Activated T-helper 1 cell treated with anti-CD3 and anti-CD28 coated beads, Interleukin-2, amount 50 U/mL, for 16 hours (primary cell): ENCODE measurements at places on chromosomes 5 and 9.
A peak's percentile ranks its signal among the peaks of the same experiment; 100 is the strongest.

DNA sequence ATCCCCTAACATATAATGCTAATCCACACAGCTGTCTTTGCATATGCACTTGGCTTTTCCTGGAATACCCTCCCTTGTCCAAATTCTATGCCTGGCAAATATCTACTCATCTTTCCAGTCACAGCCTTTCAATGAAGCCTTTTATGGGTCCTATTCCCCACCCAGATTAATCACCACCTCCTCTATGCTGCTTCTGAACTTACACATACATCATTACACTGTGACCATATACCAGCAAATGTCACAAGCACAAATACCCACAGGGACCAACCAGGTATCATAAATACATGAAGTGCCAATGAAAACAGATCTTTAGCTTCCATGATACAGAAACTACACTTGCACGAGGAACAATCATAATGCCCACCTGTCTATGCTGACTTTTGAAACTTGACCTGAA, 22.3 kb downstream of the LPAR1 start:
- DNase-seq, result no peak

GRCh38 chr9:121841771-121842611, 190.6 kb downstream of the DAB2IP start:
- no peak for DNase-seq

GRCh38 chr9:4507306-4508130, 17.2 kb downstream of the SLC1A1 start:
- DNase-seq, result no peak

- DNase-seq, result no peak
Observed at GRCh38 chr9:21873540-21874221, 71.2 kb downstream of the MTAP start.

DNA sequence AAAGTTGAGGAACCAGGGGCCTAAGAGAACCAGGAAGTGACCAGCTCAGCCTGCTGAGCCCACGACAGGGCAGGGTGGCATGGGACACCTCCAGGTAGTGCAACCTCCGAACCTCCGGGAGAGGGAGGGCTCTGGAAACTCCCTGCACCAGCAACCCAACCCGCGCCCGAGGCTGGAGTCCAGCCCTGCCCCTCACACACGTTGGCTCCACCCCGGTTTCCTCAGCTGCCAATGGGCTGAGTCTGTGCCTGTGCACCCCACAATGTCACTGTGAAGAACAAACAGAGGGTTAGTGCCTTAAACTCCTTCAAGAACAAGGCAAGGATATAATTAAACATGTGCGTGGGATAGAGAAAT, 17.0 kb upstream of the UNC5A start:
- no peak for DNase-seq

GRCh38 chr5:85017261-85017660, 632.6 kb upstream of the EDIL3 start:
- no peak for DNase-seq

DNA sequence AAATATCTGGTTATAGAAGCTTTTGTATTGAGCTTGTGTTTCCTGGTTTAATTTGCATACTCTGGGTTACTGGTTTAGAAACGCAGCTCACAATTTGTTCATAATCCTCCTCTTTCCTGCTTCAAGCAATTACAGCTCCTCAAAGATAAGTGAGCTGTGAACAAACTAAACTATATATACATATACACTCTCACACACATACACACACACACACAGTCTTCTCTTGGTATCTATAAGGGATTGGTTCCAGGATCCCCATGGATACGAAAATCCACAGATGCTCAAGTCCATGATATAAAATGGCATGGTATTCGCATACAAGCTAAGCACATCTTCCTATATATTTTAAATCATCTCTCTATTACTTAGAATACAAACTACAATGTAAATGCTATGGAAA, 510.9 kb upstream of the CDH18 start:
- no peak for DNase-seq

- peak; percentile 58 for DNase-seq
Observed at GRCh38 chr5:172187118-172188032, 649 bp downstream of the STK10 start.

DNA sequence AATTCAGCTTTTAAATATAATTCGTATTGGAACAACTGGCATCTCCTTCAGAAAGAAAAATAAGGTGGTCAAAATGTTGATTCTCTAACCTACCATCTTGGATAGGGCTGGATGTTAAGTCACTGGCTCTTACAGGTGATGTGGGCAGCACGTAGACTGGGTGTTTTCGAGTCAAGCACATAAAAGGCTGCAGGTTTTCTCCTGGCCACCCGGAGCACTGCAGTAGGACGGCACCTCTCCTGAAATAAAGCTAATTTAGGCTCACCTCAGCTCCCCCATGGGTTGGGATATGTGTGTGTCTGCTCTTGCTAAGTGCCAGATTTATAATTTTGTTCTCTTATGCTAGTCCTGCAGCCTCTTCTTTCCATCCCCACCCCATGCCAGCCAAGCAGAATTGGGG, 80.3 kb downstream of the IQGAP2 start:
- DNase-seq, result no peak

- DNase-seq, result no peak
Observed at GRCh38 chr5:150409638-150410523, 2.8 kb downstream of the CD74 start.

GRCh38 chr9:17837965-17838364, 259.1 kb downstream of the SH3GL2 start:
- DNase-seq, result no peak

DNA sequence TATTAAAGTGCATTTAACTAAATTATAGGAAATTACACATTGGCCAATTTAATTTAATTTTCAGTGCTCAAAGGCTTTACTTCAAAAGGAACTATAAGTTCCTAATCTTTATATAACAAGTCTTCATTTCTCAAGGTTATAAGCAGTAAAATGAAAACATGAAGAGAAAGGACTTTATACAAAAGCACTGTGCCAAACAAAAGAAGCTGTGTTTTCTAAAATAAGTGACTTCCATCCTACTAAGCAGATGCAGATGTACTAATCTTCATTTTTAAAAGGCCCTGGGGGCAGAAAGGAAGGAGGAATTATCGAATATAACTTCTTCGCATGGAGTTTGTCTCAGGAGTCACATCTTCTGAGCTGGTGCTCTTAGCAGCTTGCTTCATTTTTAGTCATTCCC, 81.4 kb downstream of the SHC3 start:
- DNase-seq, result no peak

GRCh38 chr5:176536132-176536901, 885 bp downstream of the RNF44 start:
- DNase-seq, result peak; percentile 68

- DNase-seq, result no peak
Observed at GRCh38 chr5:173455599-173455957, 127.4 kb upstream of the STC2 start.

GRCh38 chr5:2257326-2258244, 374.9 kb upstream of the IRX4 start:
- DNase-seq, result no peak

- DNase-seq, result no peak
Observed at GRCh38 chr5:167982-168660, 23.2 kb upstream of the LRRC14B start.

GRCh38 chr5:175850119-175850845, 21.1 kb upstream of the CPLX2 start:
- no peak for DNase-seq

DNA sequence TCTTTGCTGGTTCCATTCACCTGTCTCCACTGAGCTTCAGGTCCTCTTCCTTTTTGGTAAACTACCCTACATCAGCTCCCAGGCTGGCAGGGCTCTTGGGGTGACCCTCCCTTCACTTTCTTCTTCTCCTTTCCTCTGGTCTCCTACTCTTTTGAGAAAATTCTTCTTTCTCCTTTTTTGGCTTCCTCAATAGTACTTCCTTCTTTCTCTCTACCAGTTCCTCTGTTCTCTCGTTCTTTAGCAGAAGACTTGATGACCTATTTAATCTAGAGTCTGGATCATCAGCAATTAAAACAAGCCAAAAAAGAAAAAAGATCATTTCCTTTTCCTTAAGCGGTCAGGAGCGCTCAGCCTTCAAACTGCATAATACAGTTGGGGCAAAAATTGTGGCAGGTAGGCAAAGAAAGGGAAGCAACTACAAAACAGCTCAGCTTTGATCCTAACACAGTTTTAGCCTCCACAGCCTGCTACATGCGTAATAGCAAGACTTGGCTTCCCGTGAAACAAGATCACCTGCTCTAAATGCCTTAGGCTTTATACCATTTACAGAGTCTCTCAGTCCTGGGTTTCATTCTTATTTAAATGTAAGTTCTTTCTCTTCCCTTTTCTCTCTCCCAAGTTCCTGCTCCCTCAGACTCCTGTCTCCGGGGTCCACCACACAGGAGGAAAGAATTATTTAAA, 14.0 kb upstream of the GSN start:
- no peak for DNase-seq

- DNase-seq, result no peak
Observed at GRCh38 chr5:147773139-147773538, 9.4 kb downstream of the JAKMIP2 start.

GRCh38 chr9:68720656-68721313, 15.7 kb downstream of the PIP5K1B start:
- DNase-seq, result no peak

GRCh38 chr5:172730981-172731679, 39.9 kb downstream of the DUSP1 start:
- DNase-seq, result no peak

GRCh38 chr5:53929570-53929969, 369.1 kb downstream of the NDUFS4 start:
- no peak for DNase-seq

DNA sequence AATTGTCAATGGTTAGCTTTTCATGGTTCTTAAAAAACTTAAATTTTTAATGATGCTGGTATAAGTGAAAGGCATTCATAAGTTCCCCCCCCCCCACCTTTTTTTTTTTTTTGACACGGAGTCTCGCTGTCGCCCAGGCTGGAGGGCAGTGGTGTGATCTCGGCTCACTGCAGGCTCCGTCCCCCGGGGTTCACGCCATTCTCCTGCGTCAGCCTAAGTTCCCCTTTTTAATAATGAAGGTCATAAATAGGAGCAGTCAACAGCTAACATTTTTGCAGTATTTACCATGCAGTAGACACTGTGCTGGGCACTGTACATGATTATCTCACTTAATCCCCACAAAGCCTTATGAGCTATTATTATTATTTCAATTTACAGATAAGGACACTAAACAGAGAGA, 556.3 kb downstream of the PDE4D start:
- DNase-seq, result no peak

DNA sequence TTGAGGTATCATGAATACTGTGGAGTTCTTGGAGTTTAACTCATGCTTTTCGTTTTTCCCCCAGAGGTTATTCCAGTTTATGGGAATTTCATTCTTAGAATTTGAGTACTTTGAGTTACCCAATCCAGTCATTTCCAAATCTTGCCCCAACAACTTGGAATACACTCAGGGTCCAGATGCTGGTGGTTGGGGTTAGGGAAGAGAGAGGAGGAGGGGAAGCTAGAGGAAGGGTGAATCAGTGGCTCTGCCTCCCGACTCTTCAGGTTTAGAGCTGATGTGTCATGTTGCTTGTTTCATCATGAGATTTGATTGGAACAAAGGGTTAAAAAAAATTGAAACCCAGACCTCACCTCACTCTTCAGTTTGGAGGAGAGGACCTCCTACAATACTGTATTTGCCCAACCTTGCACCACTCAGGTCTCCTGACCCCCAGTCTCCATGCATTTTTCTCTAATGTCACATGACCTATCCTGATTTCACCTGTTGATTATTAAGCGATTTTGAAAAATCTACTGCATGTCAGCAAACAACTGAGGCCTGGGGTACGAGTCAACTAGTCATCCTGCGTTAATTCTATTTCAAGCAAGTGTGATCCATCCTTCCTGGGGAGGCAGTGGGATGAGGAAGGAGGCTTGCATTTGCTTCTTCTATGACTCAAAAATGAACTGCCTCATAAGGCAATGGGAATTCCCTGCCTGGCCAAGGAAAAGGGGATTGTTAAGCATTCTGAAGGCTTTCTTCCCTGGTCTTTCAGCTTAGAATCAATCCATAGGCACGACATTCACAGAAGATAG, 6.2 kb upstream of the SLC1A3 start:
- DNase-seq, result no peak

- DNase-seq, result no peak
Observed at GRCh38 chr5:122091936-122092600, 14.0 kb upstream of the LOX start.

DNA sequence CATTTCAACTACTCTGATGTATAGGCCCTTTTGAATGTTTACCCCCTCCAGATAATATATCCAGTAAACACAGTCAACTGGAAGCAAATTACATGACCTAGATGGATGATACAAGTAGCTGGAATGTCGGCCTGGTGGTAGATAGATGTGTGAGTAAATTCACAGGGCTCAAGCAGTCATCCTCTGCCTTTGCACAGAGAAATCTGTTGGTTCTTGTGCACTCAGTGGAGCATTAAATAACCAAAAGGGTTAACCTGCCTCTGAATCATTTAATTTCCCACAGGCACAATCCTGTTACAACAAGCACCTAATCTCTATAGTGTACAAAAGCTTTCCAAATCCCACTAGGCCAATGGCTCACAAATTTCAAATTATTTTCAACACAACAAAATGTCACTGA, 668.3 kb downstream of the DNAH5 start:
- no peak for DNase-seq

DNA sequence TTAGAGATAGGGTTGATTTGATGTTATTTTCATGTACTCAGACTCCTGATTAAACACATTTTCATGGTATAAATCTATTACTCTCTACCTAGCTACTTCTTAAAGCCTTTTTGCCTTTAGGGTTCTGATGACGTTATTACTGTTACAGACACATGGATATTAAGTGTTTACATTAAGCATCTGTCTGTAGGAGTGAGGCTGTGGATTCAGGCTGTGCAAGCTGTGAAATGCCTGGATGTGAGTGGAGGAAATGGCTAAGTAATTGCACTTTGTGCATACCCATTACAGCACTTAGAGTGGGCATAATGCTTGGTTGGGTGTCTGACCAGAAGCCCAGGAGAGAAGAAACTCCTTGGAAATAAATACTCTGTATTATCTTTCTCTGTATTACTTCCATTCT, 186.8 kb downstream of the SNX18 start:
- no peak for DNase-seq

DNA sequence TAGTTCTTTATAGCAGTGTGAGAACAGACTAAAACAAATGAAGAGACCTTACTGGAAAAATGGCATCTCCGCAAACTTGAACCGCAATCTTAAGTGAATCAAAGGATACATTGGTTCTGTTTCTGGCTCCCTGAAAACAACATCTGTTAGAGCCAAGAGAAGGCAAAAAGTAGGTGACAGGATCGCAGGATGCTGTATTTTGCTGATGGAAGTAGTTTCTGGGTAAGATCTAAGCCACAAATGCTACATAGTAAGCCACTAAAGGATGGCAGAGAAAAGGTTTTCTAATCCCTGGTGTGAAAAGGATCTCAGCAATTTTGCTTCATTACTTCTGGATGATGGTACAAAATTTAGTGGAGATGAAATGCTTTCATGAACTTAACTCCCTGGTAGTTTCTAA, 63.3 kb upstream of the HTR4 start:
- DNase-seq, result no peak

GRCh38 chr5:143056792-143057579, 286.8 kb downstream of the ARHGAP26 start:
- no peak for DNase-seq

GRCh38 chr9:114026335-114026734, 51.8 kb downstream of the AMBP start:
- no peak for DNase-seq
